ENCODE measurements at places on chromosomes 16 and 17. TPM values are rescaled to one million over a fixed set of nuclear protein-coding genes. Genes with fewer than 3 reads are reported as not detected.

The SLC12A3 gene
- total RNA-seq = not detected

The DBNDD1 gene
- 7.7 TPM for total RNA-seq

The KRT32 gene
- not detected for total RNA-seq

The SP6 gene
- total RNA-seq = 3.1 TPM

The MCRIP2 gene
- 61.6 TPM for total RNA-seq

The PPP1R27 gene
- total RNA-seq = not detected

The RTN4RL1 gene
- total RNA-seq = 8.3 TPM

The C16orf46 gene
- total RNA-seq = 15.7 TPM

The PSMB3 gene
- 116 TPM for total RNA-seq

The SRL gene
- 2.6 TPM for total RNA-seq

The KRTAP4-9 gene
- not detected for total RNA-seq

The WNT9B gene
- total RNA-seq = 1.5 TPM

The ZFHX3 gene
- 51.1 TPM for total RNA-seq

The TMEM235 gene
- not detected for total RNA-seq

The PGAP3 gene
- total RNA-seq = 50.0 TPM

The STAC2 gene
- total RNA-seq = 3.9 TPM

The ADAD2 gene
- 47.7 TPM for total RNA-seq

The USP43 gene
- total RNA-seq = 33.2 TPM

The C17orf78 gene
- not detected for total RNA-seq

The PYY gene
- total RNA-seq = not detected

The KRTAP17-1 gene
- total RNA-seq = not detected

The CUEDC1 gene
- total RNA-seq = 33.0 TPM

The LPCAT2 gene
- 10.8 TPM for total RNA-seq

The SLC6A4 gene
- 0.09 TPM for total RNA-seq

The CARD14 gene
- 10.2 TPM for total RNA-seq

The EFNB3 gene
- total RNA-seq = 3.0 TPM

The CYGB gene
- total RNA-seq = 13.8 TPM

The TMC7 gene
- total RNA-seq = 1.6 TPM

The HEATR9 gene
- not detected for total RNA-seq

The RNF112 gene
- total RNA-seq = 6.6 TPM

The RGS9 gene
- 9.3 TPM for total RNA-seq

The MAP2K4 gene
- 42.1 TPM for total RNA-seq

The NPIPB9 gene
- total RNA-seq = 6.2 TPM

The ACE gene
- 54.6 TPM for total RNA-seq

The XYLT1 gene
- 19.3 TPM for total RNA-seq

The KRTAP16-1 gene
- total RNA-seq = not detected

The CACNG3 gene
- total RNA-seq = not detected

The ERCC4 gene
- 13.3 TPM for total RNA-seq

The MYH13 gene
- 0.28 TPM for total RNA-seq

The IFT20 gene
- 45.2 TPM for total RNA-seq

The PHLPP2 gene
- total RNA-seq = 21.2 TPM

The CDC6 gene
- 10.3 TPM for total RNA-seq

The PPY gene
- not detected for total RNA-seq

The PDILT gene
- 2.4 TPM for total RNA-seq

The TNFRSF17 gene
- total RNA-seq = 1.0 TPM

The NPIPA2 gene
- total RNA-seq = 1.4 TPM

The HSPB9 gene
- 0.18 TPM for total RNA-seq

The MYO15B gene
- 86.5 TPM for total RNA-seq
